NCI-H526 treated with DMSO at 0.1 percent for 48 hours (cell line): ENCODE measurements at places on chromosomes 5 and 9.

- no peak for DNase-seq
Measured at GRCh38 chr5:58498340-58498942, 7.2 kb downstream of the GAPT start.

DNA sequence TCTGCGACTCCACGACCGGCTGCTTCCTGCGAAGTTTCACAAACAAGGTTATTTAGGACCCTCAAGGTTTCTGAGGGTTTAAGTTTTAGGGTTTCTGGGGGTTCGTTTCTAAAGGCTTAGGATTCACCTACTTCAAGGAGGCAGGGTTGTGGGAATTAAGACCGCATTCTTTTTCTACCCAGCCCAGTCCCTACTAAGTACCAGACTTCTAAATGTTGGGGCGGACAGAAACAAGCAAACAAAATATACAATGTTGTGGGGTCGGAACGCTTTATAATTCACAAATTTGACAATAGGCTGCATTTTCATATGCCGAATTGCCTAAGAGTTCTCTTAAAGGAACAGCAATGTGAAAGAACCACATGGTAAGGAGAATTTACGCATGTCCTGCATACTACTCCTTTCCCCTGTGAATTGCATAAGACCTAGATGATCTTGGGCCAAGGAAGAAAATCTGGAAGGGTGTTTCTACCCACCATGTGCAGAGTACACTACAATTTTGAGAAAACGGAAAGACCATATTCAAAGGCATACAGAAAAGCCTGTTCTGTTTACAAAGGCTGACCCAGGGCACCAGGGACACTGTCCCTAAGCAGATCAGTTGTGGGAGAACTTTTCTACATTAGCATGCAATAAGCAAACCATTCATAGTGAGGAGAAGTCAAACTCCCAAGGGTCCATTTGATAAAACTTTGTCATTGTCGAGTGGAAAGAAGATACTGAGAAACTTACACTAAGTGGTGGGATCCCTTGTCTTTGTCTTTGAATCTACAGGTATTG is 457.3 kb downstream of the RAB3C start:
- DNase-seq: no peak

GRCh38 chr9:91392435-91392834 is 30.7 kb upstream of the AUH start:
- DNase-seq: no peak

- DNase-seq: no peak
Measured at GRCh38 chr5:107919969-107920368, 249.2 kb upstream of the EFNA5 start.

GRCh38 chr5:150671509-150672236 is 10.6 kb downstream of the MYOZ3 start:
- DNase-seq: no peak

DNA sequence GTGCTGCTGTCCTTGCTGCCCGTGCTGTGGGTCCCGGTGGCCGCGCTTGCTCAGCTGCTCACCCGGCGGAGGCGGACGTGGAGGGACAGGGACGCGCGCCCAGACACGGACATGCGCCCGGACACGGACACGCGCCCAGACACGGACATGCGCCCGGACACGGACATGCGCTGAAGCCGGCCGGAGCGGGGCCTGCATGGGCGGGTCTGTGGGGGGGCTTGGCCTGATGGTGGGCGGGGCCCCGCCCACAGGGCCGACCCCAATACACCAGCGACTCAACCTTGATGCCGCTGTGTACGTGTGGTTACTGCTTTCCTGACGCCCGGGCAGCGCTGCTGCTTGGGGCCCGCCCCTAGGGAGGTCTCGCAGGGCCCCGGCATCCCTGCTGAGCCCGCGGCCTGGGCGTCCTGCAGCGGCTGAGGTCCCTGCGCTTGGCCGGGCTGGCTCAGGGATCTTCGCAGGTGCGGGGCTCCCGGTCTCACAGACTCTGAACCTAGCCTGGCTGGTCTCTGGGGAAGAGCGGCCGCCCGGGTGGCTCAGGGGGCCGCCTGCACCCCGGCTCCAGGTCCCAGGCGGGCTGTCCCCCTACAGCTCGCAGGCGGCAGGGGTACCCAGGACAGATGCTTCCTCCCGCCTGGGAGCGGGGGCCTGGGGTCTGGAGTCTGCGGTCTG is 20.9 kb downstream of the SLC6A18 start:
- no peak for DNase-seq

DNA sequence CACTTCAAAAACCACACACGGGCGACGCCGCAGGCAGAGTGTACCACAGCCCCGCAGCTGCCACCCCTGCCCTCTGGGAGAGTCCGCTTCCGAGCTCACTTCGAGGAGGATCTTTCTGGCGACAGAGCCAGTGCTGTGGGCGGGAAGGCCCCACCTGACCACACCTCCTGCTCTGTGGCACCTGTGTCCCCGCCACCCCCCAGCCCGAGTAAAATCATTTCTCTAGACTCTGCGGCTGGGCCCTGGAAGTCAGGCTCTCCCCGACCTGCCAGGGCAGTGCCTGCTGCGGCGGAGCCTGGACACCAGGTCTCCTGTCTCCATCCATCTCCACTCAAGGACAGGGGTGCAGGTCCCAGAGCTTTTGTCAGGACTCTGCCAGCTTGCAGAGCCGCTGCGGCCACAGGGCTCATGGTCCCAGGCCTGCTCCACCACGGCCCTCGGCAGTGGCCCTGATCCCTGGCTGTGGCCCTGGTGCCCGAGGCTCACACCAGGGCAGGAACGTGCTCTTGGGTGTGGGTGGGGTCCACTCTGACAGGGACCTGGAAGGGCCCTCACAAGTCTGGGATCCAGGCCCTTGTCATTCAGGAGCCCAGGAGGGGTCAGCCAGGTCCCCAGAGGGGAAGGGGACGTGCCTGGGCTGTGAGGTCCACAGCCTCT is 20.9 kb upstream of the CAMSAP1 start:
- DNase-seq: no peak

DNA sequence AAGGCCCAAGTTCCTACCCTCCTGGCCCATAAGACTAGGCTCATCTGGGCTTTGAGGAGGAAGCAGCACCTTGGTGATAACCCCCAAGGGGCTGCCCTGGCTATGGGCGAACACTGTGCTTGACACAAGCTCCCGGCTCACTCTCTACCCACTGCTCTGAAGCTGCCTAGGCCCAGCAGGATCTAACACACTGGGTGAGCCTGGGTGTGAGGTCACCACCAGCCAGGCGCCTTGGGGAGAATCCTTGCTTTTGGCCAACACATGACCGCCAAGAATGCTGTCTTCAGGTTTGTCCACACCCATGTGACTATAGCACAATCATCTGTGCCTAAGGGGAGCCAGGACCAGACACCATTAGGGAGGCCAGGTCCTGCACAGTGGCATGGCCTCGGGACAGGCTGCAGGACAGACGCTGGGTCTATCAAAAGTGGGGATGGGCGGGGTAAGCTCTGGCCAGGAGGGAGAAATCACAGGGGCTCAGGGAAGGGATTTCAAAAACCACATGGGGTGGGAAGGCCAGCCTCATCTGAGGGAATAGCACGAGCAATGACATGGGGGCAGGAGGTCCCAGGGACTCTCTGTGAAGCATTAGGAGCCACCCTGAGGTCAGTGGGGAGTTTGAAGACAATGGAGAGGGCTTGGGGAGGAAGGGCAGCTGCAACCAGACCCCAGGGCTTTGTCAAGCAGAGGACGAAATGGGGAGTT is 29.6 kb downstream of the BICD2 start:
- no peak for DNase-seq

DNA sequence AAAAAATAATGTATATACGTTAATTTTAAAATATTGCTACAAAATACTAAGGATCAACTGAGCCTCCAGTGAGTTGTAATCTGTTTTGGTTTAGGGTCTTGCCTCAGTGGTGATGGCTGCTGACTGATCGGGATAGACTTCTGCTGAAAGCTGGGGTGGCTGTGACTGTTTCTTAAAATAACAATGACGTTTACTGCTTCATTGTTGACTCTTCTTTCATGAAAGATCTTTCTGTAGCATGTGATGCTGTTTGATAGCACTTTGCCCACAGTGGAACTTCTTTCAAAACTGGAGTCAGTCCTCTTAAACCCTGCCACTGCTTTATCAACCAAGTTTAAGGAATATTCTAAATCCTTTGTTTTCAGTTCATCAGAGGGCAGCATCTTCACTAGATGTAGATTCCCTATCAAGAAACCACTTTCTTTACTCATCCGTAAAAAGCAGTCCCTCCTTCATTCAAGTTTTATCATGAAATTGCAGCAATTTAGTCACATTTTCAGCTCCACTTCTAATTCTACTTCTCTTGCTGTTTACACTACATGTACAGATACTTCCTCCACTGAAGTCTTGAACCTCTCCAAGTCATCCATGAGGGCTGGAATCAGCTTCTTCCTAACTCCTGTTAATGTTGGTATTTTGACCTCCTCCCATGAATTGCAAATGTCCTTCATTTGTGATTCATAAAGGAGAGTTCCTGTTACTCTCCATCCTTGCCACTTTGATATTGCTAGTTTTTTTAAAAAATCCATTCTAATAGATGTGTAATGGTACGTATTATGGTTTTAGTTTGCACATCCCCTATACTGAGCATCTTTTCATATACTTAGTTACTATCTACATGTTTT is 41.5 kb upstream of the PTPDC1 start:
- DNase-seq: no peak

DNA sequence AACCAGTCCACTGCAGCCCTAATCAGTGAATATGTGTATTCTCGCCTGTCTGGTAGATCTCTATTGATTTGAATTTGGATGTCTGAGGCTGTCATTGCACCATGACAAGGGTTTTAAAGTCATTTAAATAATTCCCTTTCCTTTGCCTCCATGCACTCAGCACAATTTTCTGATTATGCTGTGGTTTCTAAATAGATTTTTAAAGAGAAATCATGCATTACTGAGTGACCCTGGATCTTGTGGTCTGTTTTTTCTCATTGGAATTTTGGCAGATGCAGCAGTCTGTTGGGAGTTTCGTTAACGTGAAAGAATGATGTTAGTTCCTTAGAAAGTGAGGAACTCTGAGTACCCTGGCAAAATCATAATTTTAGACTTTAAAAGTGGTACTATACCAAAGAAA is 396.0 kb downstream of the LRRC70 start:
- no peak for DNase-seq

DNA sequence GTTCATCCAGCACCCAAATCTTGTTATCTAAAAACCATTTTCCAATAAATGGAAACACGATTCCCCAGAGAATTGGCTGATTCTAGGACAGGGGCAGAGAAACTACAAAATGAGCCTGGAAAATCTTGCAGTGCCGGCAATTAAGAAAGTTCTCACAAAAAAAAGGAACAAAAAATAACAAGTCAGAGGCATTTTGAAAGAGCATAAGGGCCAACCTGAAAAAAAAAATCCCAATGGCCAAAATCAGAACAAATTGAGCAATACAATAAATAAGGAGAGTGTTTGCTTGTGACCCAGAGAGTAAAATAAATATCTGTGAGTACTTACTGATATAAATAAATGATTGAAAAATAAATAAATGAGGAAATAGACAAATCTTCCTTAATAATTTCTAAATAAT is 55.1 kb upstream of the S1PR3 start:
- DNase-seq: no peak

DNA sequence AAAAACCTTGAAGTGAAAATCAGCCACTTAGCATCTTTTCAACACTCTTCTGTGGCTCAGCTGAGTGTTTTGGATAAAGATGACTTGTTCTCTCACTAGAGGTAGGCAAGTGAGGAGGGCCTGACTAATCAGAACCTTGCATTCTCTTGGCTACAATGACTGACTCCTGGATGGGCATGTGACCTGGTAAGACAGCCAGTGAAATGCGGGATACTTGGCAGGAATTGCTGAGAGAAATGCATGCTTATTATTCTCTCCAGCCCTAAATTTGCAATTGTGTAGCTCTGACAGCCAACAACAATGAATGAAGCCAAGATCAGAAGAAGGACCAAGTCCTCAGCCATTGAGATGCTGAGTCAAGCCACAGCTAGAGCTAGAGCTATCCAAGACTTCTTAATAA is 490.5 kb upstream of the ZNF608 start:
- no peak for DNase-seq

GRCh38 chr5:116881921-116882531 is 307.4 kb upstream of the SEMA6A start:
- no peak for DNase-seq

- no peak for DNase-seq
Measured at GRCh38 chr9:7316967-7317366, 482.6 kb downstream of the DMAC1 start.

GRCh38 chr9:23615569-23615968 is 210.5 kb downstream of the ELAVL2 start:
- no peak for DNase-seq

DNA sequence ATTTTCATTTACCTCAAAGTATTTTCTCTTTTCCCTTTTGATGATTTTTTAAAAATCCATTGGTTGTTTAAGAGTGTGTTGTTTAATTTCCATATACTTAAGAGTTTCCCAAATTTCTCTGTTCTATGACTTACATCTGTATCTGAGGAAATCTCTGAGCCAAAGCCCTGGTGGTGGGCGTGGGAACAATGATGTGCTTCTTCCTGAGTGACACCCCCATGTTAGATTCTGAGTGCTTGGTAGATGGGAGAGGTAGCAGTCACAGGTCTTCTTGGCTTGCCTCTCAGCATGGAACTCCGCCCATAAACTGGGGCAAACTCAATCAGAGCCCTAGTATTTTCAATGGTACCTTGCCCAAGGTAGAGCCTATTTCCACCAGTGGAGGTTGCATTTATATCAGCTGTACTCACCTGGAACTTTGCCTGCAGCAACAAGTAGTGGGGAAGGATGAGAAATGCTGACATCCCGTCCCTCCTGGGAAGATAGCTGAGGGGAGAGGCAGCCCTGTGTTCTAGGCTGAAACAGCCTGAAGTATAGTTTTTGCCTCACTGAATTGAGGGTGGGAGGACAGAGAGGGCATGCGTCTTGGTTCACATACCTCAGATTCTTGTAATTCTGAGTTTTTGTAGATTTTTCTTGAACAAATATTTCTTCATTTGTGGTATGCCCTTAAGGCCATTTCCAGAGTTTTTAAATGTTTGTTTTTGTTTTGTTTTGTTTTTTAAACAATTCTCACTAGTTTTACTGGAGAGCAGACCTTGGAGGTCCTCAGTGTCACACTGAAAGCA is 26.4 kb downstream of the C9orf43 start:
- no peak for DNase-seq

- DNase-seq: peak; percentile 89
Measured at GRCh38 chr5:179559284-179560252, 9.2 kb downstream of the RUFY1 start.

DNA sequence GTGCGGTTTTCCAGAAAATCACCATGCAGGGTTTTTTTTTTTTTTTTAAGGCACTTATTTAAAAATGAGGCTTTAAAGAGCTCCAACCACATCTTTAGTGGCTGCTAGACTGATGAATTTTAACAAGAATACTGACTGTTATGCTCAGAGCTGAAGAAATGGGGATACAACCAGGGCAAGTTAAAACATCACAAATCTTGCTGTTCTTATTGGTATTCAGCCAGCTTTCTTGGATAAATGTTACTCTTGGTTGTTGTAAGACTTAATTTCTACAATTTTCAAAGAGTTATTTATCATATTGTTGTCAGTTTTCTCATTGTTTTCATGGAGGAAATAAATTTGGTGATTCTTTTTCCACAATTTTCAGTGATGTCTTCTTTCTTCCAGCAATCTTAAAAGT is 352.8 kb upstream of the FAM174A start:
- DNase-seq: no peak

DNA sequence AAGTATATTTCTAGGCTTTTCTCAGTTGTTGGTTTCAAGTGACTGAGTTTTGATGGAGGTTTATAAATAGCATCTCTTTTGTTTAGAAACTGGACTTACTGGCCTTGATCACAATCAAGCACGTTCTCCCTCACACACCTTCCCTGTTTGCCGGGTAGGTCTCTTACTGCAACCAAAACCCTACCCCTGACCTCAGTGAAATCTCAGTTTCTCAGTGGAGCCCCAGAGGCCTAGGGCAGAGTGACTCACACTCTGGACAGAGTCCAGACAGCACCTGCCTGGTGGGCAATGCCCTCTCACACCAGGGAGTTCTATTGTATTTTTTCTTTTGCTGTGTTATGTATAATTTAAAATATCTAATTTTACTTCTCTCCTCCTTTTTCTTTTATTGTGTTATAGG is 48.4 kb upstream of the EPB41L4B start:
- no peak for DNase-seq
